ENCODE measurements at places on chromosomes 1 and 21.

DNA sequence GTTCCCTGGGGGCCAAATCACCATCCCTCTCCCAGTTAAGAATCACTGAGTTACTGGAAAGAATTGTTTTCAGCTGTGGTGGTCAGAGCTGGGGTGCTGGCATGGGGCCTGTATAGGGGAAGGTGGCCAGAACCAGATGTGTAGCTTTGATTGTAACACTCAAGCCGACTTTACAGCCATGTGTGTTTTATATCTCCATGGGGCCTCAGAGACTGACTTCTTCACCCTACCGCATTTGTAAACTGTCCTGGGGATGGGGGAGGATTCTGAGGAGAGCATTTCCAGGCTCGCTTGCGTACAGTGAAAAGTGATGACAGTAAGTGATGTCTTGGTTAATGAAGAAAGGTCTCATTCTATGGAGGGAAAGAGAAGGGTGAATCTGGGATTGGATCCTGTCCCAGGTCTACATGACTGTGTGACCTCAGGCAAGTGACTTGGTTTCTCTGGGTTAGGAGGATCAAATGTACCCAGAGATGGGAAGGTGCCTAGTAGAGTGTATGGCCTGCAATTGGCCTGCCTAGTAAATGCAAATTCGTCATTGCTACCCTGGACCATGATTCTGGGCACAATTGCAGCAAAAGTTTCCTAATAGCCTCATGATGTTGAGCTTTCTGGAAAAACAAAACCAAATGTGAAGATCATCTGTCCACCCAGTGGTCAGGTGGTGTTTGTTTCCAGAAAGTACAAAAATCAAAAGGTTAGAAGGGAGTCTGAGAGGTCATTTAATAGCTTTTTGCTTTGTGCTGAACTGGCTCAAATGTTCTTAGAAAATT is 49.7 kb upstream of the RCC2 start:
- DNase-seq: no peak

DNA sequence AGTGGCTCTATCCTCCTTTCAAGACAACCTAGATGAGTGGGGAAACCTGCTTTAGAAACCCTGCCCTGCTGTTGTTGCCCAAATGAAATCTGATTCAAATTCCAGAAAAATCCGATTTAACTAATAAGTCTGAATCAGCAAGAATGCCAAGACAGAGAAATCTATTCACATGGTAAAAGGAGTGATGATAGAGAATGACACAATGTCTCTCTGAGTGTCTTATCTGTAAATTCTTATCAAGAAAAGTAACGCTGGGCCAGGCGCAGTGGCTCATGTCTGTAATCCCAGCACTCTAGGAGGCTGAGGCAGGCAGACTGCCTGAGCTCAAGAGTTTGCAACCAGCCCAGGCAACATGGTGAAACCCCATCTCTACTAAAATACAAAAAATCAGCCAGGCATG is 13.7 kb upstream of the GUCA2A start:
- DNase-seq: no peak

- peak; percentile 25 for DNase-seq
Measured at GRCh38 chr1:145891587-145892485, 6.2 kb upstream of the ANKRD35 start.

DNA sequence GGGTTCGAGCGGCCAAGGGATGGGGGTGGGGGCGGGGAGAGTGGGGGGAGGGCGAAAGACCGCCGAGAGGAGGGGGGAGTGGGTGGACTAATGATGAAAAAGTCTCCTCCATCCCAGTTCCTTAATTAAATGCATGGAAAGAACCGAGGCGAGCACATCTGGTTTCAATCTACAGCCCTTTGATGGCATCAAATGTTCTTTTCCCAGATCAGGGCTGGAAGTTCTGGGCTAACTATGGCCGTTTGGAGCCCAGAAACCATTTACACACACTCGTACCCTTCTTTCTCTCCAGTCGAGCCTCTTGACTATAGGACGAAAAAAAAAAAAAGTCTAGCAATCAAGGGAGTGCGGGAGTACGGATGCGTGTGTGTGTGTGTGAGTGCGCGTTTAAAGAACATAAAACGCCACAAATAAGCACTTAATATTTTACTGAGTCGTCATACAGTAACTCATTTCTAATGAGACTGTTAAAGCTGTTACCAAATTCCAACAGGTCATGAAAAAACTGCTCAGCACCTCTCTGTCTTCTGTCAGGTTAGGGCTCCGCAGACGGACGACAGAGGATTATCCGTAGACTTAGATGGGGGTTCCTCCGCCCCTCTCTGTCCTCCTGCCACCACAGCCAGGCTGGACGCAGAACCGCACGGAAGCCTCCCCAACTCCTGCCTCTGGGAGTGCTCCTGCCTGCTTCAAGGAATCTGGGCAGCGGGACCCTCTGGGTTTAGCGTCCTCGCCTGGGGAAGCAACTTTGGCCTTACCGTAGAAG is 2.1 kb upstream of the PRRX1 start:
- DNase-seq: no peak

GRCh38 chr1:150567341-150567716 is 12.1 kb downstream of the MCL1 start:
- DNase-seq: peak; percentile 66

DNA sequence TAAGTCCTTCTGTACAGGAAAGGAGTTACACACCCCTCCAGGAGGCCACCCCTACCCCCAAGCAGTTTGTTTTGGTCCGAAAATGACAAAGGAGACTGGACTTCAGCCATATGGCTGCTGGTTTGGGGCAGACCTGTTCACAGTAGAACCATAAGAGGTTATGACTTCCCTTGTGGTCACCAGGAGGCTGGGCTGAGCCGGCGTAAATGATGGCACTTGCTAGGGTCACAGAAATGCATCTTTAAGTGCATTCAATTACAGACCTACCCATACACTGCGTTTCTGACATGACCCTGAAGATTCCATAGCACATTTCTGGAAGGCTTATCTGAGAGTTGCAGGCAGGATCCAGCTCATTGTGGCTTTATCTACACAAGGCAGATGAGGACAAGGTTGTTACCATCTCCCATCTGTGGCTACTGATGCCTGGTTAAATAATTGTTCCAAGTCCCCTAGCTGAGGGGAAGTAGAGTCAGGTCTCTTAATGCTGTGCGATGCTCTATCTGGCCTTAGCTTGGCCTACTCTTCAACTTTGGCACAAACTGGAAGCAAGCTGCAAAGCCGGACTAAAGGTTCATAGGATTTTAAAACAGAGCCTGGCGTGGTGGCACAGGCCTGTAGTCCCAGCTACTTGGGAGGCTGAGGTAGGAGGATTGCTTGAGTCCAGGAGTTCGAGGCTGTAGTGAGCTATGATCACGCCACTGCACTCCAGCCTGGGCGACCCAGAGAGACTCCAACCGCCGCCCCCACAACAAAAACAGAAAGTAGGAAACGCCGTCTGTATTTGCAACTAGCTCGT is 1.7 kb upstream of the TRIM67 start:
- DNase-seq: no peak

- no peak for DNase-seq
Measured at GRCh38 chr1:213994888-213995287, 7.1 kb downstream of the PROX1 start.

- DNase-seq: peak; percentile 32
Measured at GRCh38 chr1:160862203-160863060, at the start of gene CD244. CD244 (minus strand) TSS chr1:160862887; CDS start chr1:160862677, 210 bp downstream.

GRCh38 chr1:44733365-44733764 is 2.4 kb upstream of the RNU5D-1 start:
- DNase-seq: no peak

GRCh38 chr1:33259879-33260278 is 3.6 kb downstream of the ZNF362 start:
- no peak for DNase-seq

DNA sequence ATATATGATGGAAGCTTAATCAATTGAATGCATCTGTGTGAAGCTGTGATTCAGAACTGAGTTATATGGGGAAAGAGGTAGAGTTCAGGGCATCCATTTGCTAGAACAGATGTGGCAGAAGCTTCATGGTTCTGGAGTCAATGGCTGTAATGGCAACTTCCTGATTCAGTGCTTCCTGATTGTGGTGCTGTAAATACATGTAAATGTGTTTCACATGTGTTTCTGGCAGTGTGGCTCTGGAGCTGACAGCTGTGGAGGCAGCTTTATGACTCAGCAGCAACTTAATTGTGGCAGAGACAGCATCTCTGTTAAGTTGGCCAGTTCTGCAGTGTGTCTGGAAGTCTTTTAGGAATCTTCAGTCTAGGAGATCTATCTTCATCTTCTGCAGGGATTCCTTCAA is 226.6 kb upstream of the ZRANB2 start:
- no peak for DNase-seq

- no peak for DNase-seq
Measured at GRCh38 chr1:116273042-116273783, 99.8 kb upstream of the ATP1A1 start.

DNA sequence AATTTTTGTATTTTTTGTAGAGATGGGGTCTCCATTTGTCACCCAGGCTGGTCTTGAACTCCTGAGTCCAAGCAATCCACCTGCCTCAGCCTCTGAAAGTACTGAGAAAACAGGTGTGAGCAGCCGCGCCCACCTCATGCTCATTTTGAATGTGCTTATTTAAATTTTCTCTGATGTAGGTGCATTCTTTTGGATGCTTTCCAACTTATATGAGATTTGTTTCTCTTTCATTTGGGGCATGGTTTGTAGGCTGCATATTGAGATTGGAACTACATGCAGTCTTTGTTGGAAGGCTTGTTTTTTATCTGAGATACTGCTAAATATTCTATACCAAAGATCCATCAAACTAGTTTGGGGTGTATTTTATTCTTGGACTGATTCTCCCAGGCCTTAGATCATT is 81.0 kb upstream of the IVNS1ABP start:
- DNase-seq: no peak

DNA sequence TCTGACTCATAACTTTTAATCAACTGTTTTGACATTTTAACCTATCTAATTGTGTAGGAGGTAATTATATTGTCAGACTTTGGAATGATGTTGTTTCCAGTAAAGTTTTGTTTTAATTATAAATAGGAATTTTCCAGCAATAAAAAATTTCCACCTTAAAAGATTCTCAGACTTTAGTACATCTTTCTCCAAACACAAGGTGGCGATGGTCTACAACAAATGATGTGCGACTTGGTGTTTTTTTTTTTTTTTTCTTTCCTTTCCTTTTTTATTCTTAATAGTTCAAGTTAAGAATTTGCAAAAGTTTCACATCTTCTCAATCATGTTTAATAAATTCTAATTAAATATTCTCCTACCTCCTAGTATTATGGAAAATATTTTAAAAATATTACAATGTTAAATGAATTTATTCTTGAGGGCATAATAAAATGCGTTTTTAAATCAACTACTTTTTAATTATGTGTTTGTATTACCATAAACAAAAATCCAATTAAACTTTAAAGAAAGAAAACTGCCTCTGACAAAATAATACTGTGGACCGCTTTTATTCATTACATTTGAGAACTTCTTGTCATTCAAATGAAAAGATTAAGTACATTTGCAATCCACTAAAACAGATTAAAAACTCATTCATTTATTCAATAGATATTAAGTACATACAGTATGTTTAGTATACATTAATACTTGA is 4.4 kb upstream of the ADAMTS1 start:
- DNase-seq: no peak

- DNase-seq: no peak
Measured at GRCh38 chr1:31761883-31762282, 2.3 kb downstream of the ADGRB2 start.

DNA sequence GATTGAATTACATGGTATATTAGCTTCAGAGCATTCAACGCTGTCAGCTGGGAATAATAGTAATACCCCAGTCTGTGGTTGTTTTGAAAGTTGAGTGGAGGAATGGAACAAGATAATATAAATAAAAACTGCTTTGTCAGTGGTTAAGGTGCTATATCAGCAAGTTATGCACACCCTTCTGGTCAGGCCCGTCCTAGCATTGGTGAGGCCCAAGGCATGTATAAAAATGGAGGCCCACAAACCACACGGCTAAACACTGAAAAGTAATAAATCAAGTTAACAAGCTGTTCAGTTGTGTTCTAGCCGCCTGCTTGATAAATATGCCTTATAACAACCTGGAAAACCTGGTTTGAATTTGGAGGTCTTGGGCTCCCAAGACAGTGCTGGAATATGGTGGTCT is 77.4 kb downstream of the PSMG1 start:
- DNase-seq: no peak

DNA sequence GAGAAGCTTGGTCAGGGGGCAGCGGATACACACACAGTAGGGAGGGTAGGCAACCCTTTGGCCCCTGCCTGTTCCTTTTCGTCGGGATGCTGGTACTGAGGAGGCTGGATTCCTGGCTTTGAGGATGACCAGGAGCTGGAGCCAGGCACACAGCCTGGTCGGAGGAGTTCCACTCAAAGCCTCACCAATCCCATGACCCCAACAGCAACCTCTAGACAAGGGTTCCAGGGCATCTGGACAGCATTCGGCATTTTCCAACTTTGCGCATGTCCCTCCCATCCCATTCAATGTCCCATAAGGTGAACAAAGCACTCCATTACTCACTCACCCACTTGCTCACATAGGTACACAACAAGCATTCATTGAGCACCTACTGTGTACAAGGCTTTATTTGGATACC is 42.6 kb upstream of the HMGB4 start:
- no peak for DNase-seq

DNA sequence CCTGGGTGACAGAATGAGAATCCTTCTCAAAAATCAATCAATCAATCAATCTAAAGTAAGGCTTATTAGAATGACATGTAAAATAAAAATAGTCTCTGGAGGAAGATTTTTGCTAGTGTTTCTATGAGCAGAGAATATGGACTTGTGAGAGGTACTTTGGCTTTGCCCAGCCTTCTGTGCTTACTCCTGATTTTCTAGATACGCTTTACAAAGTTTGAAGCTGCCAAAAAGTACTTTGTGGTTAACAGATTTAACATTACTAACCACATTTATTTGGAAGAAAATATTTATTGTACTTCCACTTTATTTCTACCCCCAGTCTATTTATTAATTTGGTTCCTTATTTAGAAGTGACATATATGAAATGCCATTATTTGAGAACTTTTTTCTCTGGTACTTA is 41.0 kb downstream of the CEP350 start:
- no peak for DNase-seq

DNA sequence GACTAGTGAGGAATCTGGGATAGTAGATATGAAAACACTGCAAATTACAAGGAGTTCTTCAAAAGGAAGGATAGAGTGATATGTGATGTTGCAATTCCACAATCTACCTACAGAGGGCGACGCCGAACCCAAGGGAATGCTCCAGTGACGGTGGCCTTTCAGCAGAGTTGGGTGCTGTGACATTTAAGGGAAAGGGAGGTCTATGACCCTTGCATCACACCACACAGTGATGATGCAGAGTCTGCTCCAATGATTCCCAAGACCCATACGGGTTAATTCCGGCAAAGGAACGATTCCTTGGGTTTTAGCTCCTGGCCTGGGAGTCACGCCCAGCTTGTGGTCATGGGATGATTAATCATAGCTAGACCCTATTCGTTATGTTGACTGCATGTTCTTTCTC is 123.0 kb upstream of the IGSF21 start:
- no peak for DNase-seq

- DNase-seq: peak; percentile 65
Measured at GRCh38 chr1:35715568-35716002, 3.1 kb downstream of the C1orf216 start.

GRCh38 chr1:230240446-230241086 is 173.5 kb downstream of the GALNT2 start:
- no peak for DNase-seq
